ENCODE measurements at places on chromosomes 7 and 10. TPM values are rescaled to one million over a fixed set of nuclear protein-coding genes. Genes with fewer than 3 reads are reported as not detected.

- DNase-seq: no peak
Measured at GRCh38 chr7:2192831-2193534, 39.8 kb downstream of the MAD1L1 start.

DNA sequence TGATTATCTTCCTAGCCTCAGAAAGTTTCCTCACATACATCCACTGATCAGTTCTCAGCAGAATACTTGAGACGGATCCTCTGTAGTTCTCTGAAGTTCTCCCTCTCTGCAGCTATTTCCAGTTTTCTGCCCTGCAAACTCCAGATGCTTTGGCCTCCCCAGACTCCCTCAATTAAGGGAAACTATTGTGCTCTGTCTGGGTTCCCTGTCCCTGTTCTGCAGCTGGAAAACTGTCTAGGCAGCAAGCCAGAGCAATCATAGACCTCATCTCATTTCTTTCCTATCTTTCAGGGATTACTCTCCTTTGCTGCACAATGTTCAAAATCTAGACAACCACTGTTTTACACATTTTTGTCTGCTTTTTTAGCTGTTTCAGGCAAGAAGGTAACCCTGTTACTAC lies 9.2 kb downstream of the MICU1 start:
- peak; percentile 73 for DNase-seq

DNA sequence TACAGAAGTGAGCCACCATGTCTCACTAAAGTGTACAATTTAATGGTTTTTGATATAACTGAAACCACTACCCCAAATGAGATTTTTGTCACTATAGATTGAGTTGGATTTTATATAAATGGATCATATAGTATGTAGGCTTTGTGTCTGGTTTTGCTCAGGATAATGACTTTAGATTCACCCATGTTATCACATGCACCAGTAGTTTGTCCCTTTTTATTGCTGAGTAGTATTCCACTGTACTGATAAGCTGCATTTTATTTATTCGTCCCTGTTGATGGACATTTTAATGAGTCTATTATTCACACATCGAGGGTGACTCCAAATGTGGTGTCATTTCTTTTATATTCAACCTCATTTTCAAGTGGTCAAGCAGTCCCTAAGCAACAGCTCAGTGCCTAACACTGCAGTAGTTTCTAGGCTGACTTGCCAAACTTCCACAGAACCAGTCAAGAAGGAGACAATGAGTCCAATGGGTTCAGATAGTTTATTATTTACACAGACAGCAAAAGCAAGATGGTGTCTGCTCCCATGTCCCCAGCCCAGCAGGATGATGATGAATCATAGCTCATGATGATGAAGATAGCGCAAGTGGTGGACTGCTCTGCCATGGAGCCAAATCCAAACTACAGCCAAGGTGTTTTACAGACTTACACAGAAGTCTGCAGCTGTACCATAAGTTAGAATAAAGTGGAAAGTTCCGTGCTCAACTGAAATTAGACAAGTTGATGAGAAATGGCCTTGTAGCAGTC lies 6.6 kb upstream of the FMC1 start:
- no peak for DNase-seq

GRCh38 chr7:155972651-155973390 lies 160.6 kb upstream of the SHH start:
- no peak for DNase-seq

- DNase-seq: no peak
Measured at GRCh38 chr7:55085511-55086412, 66.9 kb downstream of the EGFR start.

- DNase-seq: no peak
Measured at GRCh38 chr7:90764848-90765570, 168.9 kb downstream of the CDK14 start.

DNA sequence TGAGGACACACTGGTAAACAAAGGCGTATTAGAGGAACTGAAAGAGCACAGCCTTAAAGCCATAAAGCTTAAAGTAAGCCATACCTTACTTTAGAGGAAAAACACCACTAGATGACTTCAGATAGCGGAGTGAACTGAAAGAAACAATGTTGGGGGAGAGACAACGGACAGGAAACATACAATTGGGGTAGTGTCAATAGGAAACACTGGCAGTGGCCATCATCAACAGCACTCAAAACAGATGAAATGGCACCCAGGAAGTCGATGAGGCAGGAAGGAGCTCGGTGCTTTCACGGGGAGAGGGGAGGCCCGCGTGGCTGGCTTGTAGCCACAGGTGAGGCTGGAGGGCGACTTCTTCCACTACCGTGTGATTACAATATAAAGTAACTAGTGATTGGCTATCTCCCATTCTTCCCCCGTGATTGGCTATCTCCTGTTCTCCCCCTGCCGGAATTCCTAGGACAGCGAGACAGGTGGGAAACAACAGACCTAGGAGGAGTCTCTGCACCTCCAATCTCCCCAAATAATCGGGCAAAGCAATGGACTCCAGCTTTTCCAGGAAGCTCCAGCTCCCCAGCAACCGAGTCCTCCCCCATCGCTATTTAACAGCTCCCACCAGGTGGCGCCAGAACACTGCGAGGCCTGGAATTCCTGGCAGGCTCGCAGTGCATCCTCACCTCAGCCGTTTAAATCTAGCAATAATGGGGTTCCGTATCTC lies 2.4 kb upstream of the TAS2R38 start:
- peak; percentile 32 for DNase-seq

GRCh38 chr7:134153493-134154136 lies 26.5 kb downstream of the LRGUK start:
- no peak for DNase-seq

Gene CLRN3
- polyA plus RNA-seq: not detected

Gene CDK6
- polyA plus RNA-seq: 45.7 TPM

Gene CYP26C1
- polyA plus RNA-seq: not detected

Gene ANKRD61
- polyA plus RNA-seq: 1.7 TPM

Gene LANCL2
- polyA plus RNA-seq: 20.5 TPM

Gene GPR141
- polyA plus RNA-seq: 0.28 TPM

All from hindlimb muscle (tissue), 1 donor.